Activated T-helper 1 cell treated with anti-CD3 and anti-CD28 coated beads, Interleukin-12 subunit alpha, Interleukin-12 subunit beta, Interleukin-2, Interleukin-4 antibody, amounts not matched to agents 30 ng/mL and 10 ng/mL and 1 ng/mL, durations not matched to agents 14 hours and 24 hours and 36 hours (primary cell): ENCODE measurements at places on chromosomes 7 and 10.

DNA sequence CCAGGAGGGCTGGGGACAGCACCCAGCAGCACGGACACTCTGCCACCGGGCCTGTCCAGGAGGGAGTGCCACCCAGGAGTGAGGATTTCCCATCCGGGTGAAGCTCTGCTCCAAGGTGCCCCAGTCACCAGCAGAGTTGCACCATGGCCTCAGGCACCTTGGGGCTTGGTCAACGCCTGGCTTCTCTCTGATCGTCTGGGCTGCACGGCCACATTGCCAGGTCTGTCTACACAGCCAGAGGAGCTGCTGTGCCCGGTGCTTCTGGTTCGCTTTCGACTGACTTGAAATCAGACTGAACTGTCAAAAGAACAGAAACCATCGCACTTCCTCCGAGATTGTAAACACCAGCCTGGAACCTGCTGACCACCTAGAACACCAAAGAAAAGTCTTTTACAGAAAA, 12.0 kb downstream of the SHH start:
- DNase-seq: no peak

DNA sequence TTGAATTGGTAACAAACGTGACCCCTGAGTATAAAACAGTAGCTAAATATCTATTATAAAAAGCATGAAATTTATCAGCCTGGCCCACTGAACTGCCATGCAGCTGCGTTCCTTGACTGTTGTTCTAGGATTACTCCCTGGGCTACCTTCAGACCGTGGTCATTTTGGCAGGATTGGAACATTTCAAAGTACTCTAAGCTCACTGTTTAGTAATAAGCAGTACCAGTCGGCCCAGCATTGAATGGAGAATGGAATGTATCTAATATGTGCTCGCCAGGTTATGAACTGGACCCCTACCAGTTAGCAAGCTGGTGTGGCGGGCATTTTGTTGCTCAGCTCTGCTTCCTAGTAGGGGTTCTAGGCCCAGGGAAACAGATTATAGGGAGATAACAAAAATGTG, 112.2 kb downstream of the SEMA3C start:
- DNase-seq: no peak

DNA sequence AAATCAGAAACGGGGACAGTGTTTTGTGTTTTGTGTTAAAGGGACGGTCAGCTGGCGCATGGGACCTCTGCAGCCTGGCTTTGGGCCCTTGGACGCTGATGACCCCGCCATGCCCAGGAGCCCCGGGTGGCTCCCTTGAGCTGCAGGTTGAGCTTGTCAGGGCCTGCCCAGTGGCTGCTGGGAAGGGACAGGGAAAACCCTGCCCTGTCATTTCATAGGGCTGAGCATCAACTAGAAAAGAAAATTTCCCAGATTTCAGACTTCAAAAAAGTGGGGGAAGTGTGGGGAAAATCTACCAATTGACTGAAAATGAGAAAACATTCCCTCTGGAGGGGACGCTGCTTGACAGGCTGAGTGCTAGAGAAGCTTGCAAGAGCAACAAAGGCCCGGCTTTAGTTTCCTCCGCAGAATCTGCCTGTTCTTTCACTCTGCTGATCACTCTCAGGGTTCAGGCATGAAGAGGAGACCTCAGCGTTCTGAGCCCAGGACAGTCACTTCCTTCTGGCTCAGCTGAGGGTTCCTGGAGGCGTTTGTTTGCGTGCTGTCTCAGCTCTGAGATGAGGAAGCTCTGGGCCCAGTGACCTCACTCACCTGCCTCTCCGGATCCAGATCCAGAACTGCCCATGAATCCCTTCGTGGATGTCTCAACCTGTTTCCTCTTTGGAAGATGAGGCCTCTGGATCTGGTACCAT, 18.6 kb upstream of the DNAJB6 start:
- no peak for DNase-seq

DNA sequence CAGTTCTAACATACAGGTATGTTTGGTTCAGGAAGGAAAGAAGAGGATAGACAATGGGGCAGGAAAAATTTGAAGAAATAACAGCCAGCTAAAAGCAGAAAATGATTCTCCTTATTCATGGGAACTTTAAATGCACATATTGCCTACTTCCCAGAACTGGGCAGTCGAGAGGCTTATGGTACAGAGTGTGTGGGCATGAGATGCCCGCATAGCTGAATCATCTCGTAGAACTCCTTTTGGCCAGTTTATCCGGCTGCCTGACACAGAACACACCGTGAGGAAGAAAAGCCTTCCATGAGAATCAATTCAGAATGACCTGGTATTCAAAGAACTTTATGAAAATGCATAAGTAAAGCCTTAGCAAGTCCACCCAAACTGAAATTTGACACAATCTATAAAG, 471.6 kb downstream of the SH2D4B start:
- DNase-seq: no peak

DNA sequence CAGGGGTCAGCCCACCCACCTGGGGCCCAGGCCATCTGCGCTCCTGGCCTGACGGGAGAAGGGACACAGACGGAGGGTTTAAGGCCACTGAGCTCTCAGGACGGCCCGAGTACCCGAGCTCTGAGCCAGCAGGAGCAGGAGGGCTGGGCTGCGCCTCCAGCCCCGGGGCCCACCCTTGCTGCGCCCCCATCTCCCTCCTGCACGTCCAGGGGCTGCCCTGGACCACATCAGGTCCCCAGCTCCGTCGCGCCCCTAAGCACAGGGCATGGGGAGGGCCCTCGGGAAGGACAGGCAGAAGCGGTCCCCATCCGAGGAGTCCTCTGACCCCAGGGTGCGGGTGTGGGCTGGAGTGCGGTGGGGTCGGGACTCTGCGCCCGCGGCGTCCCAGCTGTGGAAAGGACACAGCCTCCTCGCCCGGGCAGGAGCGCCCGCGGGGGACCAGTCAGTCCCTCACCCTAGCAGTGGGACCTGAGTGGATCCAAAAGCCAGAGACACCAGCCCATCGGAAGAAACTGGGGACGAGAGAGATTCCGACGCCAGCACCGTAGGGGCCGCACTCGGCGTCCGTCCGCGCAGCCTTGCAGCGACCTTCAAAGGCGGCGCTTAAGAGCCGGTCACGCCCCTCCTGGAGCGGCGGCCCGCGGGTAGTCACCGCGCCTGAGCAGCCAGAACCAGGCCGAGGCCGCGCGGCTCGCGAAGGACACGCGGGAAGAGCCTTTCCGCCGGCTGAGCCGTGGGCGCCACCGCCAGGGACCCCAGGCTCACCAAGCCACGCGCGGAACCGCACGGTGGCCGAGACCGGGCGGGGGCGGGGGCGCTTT, 15.9 kb downstream of the CAMK2B start:
- DNase-seq: no peak

DNA sequence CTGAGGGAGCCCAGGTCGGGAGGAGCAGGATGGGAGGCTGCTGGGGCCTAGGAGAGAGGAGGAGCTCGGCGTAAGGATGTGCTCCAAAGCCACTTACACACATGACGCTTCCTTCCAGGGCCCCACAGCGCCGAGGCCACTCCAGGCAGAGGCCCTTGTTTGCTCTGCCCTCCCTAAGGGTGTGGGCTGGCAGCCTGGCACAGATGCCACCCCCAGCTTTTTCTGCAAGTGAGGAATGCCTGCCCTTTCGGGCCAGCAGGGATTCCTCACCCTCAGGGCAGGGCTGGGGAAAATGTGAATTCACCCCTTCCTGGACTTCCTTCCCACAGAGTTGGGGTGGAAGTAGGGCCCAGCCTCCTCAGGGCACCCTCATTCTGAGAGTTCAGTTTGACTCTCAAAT, 5.6 kb upstream of the AQP1 start:
- no peak for DNase-seq

DNA sequence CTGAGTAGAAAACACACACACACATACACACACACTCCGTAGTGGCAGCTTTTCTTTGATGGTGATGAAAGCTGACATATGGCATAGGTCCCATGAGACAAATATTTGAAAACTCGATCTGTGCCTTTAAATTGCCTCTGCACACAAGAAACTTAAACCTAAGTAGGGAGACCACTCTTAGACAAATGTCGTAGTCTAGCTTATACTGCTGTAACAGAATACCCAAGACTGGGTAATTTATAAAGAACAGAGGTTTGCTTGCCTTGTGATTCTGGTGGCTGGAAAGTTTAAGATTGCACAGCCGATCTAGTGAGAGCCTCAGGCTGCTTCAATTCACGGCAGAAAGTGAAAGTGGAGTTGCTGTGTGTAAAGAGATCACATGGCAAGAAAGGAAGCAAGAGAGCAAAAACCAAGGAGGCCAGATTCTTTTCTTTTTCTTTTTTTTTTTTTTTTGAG, 489.4 kb upstream of the SORCS1 start:
- DNase-seq: no peak

- peak; percentile 16 for DNase-seq
These were observed 2.0 kb upstream of the KMT2E start for GRCh38 chr7:105011831-105012502.

DNA sequence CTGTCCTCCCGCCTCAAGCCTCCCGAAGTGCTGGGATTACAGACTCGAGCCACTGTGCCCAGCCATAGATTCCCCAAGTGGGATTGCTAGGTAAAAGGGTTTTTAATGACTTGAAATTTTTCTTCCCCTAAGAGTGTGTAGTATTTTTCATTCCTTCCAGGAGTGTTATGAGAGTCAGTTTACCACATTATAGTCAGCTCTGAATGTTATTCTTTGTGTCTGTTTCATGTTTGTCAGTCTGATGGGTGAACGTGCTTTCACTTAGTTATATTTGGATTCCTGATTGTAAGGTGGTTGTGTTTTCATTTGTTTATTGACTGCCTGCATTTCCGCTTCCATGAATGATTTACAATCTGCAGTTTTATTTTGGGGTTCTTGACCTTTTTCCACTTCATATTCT, 6.3 kb downstream of the ZNF212 start:
- no peak for DNase-seq

- no peak for DNase-seq
These were observed 125.4 kb upstream of the PPP2R2D start for GRCh38 chr10:131775433-131775832.

DNA sequence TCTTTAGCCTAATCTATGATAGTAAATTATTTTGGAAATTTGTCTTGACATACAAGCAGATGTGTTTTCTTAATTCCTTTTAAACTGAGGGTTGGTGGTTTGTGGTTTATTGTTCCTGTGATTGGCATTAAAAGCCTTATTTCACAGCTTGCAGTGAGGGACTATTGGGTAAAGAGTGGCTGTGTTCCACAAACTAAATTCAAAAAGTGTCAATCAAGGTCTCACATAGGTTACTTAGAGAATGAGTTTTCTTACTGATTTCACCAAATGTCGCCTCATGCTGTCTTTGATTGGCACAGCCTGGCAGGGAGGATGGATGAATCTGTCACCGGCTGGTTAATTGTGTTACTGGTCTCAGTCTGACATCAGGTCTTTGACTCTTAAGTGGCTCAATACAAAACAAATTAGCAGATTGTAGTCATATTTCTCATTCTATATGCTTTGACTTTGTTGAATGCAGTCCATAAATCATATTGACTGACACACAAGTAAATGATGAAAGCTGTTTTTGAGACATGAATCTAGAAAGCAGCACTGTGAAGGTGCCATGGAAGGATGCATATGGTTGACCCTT, 66.8 kb upstream of the CYP26C1 start:
- no peak for DNase-seq

DNA sequence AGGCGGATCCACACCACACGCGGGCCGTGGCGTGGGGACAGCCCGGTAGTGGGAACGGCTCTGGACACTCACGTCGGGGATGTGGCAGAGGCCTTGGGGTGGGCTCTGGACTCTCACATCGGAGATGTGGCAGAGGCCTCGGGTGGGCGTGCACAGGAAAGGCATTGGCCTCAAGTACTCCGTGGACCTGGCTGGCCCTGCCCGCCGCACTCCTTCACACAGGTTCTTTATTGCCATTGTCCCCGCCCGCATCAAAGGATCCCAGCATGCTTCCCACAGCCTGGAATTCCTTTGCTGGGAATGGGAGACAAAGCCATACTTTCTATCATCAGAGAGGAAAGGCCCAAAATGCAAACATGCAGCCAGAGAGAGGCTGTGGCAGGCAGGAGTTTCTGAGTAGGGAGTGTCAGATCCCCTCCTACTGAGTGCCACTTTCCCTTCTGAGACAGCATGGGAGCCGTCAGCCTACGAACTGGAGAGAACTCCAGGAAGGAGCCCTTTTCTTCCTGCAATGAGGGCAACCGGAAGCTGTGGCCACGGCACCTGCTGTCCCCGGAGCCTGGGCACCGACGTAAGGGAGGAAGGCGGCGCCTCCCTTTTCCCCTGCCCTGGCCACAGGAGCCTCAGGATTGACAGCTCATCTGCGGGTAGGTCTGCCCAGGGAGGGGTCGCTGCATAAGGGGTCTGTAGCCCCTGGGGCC, 51.5 kb downstream of the RBM17 start:
- peak; percentile 46 for DNase-seq

GRCh38 chr10:6678211-6678803, 98.2 kb upstream of the PRKCQ start:
- peak; percentile 31 for DNase-seq

DNA sequence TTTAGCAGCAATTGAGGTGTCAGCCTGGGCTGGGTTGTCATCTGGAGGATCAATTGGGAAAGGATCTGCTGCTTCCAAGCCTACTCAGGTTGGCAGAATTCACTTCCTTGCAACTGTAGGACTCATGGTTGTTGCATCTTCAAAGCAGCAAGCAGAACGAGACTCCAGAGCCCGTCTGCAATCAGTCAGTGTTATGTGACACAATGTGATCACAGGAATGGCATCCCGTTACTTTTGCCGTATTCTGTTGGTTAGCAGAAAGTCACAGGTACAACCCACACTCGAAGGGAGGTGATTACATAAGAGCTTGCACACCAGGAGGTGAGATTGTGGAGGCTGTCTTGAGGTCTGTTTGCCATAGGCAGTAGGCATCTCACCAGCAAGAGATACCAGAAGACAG, 15.4 kb upstream of the LYZL1 start:
- no peak for DNase-seq

DNA sequence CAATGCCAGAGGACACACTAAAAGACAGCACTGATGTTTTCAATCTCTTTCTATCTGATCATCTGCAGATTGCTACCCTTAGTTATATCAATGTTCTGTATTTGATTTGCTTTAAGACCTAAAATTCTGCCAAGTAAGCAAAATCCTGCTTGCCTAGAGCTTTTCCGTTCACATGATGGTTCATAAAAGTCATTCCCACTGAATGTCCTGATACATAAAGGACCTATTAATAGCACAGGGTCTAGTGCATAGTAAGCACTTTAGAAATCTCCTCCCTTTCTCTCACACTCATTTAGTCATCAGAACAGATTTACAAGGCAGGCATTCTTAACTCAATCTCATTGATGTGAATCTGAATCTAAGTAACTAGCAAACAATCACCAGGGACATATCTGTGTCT, 68.8 kb downstream of the PCGF5 start:
- no peak for DNase-seq

GRCh38 chr7:46239846-46240245, 318.8 kb upstream of the IGFBP3 start:
- DNase-seq: no peak

GRCh38 chr7:99255463-99255862, 17.2 kb upstream of the MYH16 start:
- no peak for DNase-seq

DNA sequence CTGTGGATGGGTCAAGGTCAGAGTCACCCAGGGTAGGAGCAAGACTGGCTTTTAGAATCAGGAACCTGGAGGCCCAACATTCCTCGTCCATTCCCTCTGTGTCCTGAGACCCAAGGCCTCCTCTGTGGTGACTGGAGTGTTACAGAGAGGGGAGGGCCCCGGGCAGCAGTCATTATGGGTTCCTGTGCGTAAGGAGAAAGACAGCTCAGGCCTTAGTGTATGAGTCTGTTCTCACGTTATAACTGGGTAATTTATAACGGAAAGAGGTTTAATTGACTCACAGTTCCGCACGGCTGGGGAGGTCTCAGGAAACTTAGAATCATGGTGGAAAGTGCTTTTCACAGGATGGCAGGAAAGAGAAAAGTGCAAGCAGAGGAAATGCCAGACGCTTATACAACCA, 422.3 kb downstream of the TCERG1L start:
- DNase-seq: no peak

GRCh38 chr10:131943021-131943814, 38.5 kb downstream of the BNIP3 start:
- DNase-seq: no peak
